ENCODE measurements at places on chromosomes 6 and 20.
A peak's percentile ranks its signal among the peaks of the same experiment; 100 is the strongest.

GRCh38 chr6:25960734-25961133, 1.9 kb upstream of the TRIM38 start:
- no peak for DNase-seq

GRCh38 chr6:83827050-83827449, 26.1 kb upstream of the RIPPLY2 start:
- no peak for DNase-seq

- DNase-seq: peak; percentile 17
Observed at GRCh38 chr20:61766921-61767610, 298.6 kb downstream of the TAF4 start.

GRCh38 chr20:24969186-24970029, 20.3 kb downstream of the CST7 start:
- DNase-seq: peak; percentile 18

DNA sequence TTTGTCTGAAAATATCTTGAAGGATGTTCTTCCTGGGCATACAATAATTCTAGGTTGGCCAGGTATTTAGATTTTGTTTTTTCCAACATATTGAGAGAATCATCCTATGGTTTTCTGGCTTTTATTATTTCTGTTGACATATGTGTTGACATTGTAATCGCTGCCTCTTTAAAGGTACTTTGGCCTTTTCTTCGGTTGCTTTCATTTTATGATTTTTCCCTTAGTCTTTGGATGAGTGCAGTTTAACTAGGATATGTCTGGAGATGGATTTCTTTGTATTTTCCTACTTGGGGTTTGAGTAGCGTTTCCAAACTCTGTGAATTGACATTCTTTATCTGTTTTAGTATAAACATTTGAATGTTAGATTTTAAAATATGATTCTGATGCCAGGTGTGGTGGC, 11.5 kb downstream of the SERPINB1 start:
- no peak for DNase-seq

DNA sequence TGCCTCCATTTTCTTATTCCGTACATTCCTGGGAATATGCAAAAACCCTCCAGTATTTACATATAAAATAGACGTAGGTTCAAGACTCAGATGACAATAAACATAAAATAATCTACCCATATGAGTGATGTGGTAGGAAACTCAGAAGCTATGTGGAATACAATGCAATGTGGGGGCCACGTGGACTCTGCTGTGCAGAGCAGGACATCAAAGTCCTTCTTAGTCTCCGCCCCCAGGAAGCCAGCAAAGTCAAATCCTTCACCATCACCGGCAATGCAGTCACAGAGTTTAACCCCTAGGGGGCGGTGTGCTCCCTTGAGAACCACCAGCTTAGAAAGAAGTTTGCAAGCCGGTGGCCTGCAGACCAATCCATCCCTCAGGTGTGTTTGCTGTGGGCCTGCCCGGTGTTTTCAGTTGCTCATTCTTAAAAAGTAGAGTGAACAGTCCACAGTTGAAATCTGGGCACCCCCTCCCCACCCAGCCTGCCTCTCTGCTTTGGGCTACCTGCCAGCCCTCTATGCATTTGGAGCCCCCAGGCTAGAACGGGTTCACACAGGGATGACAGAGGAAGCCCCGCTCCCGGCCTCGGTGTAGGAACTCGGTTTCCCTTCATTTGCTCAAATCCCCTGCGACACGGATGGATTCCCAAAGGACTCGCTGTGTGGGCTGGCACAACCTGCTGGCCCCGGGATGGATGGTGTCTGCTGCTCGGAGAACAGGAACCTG, 59.9 kb downstream of the SULF2 start:
- DNase-seq: peak; percentile 93

GRCh38 chr6:166315436-166315835, 7.2 kb upstream of the PRR18 start:
- DNase-seq: no peak

DNA sequence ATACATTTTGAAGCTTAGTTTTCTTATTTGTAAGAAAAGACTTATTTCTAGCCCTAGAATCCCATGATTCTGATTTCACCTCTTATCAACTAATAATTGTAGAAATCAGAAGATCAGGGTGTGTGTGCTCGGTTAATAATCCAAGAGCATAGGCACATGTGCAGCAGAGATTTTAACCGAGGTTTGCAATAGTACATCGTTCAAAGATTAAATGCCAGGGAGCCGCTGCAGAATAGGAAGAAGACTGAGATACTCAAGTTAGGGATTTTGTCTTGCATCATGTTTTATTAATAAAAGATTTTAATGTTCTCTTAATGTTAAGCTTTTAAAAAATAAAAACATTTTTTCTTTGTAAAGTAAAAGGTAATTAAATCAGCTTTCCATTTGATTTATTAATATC, 6.9 kb downstream of the STX16 start:
- DNase-seq: no peak

DNA sequence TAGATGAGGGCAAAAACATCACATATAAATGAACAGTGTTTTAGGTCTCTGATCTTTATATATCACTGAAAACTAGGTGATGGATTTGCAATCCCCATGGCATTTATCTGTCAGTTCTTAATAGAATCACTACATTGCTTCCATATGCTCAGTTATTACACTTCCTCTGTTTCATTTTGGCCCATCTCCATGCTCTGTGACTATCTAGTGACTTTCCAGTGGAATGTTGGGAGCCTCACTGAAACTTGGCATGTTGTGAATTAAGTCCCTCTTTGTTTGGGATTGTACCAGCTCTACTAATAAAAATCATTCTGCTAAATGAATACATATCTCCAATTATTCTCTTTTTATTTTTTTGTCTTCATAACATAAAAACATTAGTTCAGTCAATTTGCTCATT, 226.1 kb upstream of the CEP162 start:
- no peak for DNase-seq

GRCh38 chr6:12962529-12962928, 246.0 kb downstream of the PHACTR1 start:
- no peak for DNase-seq
